Stimulated activated memory B cell treated with anti-CD40 and anti-IgM and Interleukin-4, amounts not matched to agents 10 μg/mL and 1 μg/mL and 100 μg/mL, for 72 hours (primary cell): ENCODE measurements at places on chromosomes 5 and 9.

GRCh38 chr5:150497989-150498317, 10.0 kb upstream of the NDST1 start:
- no peak for ATAC-seq

GRCh38 chr5:135434591-135435466, 12.3 kb downstream of the DCANP1 start:
- ATAC-seq = no peak

DNA sequence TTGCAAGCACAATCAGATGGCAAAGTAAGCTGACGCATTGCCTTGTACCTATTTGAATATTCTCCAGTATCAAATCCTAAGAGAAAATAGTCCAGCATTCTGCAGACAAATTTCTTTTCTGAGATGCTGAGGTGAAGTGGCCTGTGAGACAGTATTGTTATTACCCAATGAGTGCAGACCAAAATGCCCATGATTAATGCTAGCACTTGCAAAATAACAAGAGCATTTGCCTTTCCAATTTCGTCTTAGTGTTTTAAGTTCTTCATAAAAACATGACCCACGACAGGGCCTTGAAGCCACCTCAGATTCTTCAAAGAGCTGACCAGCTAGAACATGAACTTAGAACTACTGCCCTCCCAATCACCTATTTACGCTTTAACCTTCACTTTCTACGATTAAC, 2.6 kb upstream of the IQGAP2 start:
- ATAC-seq = no peak

DNA sequence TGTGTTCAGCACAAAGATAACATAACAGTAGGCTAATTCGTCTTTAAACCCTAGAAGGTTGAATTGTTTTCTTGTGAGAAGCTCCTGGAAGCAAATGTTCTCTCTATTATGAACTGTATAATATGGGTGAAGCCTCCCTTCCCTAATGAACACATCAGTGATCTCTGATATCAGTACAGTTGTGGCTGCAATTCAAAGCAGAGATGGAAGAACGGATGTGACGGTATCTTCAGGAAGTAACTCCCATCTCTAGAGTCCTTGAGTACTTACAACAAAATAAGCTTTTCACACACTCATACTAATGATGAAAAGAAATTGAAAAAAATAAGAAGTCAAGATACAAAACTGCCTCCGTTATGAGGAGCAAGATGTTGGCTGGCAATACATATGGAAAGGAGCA, 4.5 kb downstream of the HCN1 start:
- no peak for ATAC-seq

DNA sequence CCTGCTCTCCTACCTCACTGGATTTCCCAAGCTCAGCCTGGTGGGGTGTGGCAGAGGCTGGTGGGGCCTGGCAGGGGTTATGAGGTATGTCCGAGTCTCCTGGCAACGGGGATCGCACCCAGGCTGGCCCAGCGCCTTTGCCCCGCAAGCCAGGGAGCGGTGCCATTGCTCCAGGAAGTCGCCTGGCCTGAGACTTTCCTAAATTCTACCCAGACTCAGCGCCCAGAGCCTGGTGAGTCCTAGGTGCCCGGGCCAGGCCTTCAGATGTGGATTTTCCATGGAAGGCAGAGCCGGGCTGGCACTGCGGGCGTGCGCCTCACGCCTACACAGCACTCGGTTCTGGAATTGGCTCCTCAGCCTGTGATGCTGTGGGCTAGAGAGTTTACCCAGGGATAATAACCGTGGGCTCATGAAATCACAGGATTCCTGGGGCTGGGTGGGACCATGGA, 155.4 kb upstream of the COL5A1 start:
- ATAC-seq = no peak
